ENCODE measurements at places on chromosomes 6 and 20. TPM values are rescaled to one million over a fixed set of nuclear protein-coding genes. Genes with fewer than 3 reads are reported as not detected.

DNA sequence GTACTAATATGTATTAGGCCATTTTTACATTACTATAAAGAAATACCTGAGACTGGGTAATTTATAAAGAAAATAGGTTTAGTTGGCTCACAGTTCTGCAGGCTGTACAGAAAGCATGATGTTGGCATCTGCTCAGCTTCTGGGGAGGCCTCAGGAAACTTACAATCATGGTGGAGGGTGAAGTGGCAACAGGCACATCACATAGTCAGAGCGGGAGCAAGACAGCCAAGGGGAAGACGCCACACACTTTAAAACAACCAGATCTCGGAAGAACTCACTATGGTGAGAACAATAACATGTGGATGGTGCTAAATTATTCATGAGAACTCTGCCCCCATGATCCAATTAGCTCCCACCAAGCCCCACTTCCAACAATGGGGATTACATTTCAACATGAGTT, 41.3 kb upstream of the CEP162 start:
- no peak overlapping the region for H3K4me3 ChIP-seq
- H3K27ac ChIP-seq = no peak overlapping the region
- H3K4me1 ChIP-seq = no peaks in the 10 kb centered on the region
- no peaks in the 10 kb centered on the region for H3K36me3 ChIP-seq
- no peak for DNase-seq
- no peaks in the 10 kb centered on the region for H3K27me3 ChIP-seq

Gene OPN5
- total RNA-seq = not detected

GRCh38 chr6:19181211-19181610, 656.0 kb upstream of the ID4 start:
- no peaks in the 10 kb centered on the region for H3K36me3 ChIP-seq
- no peaks in the 10 kb centered on the region for H3K4me1 ChIP-seq
- H3K4me3 ChIP-seq = no peak overlapping the region
- no peak overlapping the region for H3K27ac ChIP-seq
- no peak for DNase-seq

DNA sequence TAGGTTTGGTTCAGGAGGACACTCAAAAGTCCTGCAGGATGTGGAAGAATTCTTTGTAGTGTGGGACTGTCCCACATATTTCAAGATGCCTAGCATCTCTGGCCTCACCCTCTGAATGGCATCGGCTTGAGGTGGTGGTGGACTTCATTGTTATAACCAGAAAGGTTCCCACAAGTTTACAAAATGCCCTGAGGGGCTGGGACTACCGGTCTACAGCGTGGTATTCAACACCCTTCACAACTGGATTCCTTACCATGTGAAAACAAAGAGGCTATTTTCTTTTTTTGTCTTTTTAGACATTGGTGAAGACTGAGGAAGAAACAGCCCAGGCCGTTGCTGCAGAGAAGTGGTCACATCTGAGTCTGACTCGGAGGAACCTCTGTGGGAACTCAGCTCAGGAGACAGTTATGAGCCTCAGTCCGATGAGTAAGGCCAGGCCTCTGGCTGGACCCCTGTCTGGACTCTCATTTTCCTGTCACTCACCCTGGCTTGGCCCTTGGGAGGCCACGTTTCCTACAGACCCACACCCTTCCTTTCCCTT, 15.2 kb downstream of the PGBD1 start:
- H3K4me3 ChIP-seq = no peak overlapping the region
- H3K36me3 ChIP-seq = no peaks in the 10 kb centered on the region
- no peaks in the 10 kb centered on the region for H3K27me3 ChIP-seq

DNA sequence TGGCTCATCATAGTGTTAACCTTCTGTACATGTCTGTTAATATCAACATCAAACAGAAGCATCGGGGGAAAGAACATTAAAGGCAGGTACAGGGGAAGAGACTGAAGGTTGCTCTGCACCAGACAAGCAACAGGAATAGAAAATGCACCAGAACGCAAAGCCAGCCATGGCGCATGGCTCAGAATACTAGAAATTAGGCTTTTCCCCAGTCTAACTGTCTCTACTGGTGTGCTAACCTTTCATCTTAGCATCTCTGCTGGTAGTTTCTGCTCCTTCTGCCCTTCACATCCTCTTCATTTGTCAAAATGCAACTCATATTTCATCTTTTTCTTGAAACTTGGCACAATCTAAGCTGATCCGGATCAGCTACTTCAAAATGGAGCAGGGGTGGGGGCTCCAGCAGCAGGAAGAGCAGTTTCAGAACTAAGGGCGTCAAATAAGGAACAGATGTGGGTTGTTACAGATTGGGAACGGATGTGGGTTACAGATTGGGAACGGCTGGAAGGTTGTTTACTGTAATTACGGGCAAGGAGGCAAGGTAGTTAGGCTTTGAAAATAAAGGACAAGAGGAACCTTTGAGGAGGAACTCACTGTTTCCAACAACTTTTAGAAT, 13.1 kb upstream of the RNASET2 start:
- peak overlapping the region; percentile 8 for H3K4me3 ChIP-seq
- H3K4me1 ChIP-seq = peaks cover 19% of the 10 kb centered on the region
- no peak overlapping the region for H3K27ac ChIP-seq
- no peaks in the 10 kb centered on the region for H3K36me3 ChIP-seq
- DNase-seq = no peak

DNA sequence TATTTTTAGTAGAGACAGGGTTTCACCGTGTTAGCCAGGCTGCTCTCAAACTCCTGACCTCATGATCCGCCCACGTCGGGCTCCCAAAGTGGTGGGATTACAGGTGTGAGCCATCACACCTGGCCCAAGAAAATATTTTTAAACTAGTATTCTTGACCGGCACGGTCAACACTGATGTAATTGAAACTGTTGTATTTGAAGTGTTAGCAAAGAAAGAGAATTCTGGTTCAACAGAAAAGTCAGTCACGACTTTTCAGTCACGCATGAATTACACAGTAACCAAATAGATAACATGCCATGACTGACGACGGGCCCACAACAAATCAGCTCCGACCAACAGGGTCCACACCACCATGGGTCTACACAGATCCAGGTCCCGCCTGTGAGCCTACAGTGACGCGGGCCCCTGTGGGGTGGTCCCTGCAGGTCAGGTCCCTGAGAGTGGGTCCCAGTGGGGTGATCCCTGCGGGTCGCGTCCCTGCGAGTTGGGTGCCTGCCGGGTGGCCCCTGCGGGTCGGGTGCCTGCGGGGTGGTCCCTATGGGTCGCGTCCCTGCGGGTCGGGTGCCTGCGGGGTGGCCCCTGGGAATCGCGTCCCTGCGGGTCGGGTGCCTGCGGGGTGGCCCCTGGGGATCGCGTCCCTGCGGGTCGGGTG, 1.0 kb downstream of the GMEB2 start:
- DNase-seq = no peak
- H3K4me3 ChIP-seq = peak overlapping the region; percentile 71
- H3K4me1 ChIP-seq = peaks cover 24% of the 10 kb centered on the region
- H3K36me3 ChIP-seq = no peaks in the 10 kb centered on the region
- peak overlapping the region; percentile 81 for H3K27ac ChIP-seq

DNA sequence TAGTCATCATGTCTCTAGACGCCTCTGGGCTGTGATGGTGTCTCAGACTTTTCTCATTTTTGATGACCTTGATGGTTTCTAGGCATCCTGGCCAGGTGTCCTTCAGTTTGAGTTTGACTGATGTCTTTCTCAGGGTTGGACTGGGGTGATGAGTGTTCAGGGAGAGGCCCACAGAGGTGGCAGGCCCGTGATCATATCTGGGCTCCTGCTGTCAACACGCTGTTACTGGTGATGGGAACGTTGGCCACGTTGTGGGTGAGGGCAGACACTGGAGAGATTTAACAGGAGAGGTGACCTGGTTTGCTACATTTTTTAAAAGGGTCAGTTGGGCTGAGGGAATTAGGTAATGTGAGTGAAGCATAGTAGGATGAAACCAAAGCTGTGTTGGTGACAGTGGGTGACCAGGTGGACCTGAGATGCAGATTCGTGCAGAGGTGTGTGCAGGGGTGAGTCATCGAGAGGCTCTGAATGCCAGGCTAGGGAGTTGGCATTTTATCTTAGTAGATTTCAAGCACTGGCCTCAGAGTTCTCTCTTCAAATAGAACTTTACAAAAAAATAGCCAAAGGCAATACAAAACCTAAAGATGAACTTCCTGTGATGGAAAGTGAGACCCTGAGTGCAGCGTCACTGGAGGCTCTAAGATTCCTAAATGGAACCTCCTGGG, 174.1 kb downstream of the CDH26 start:
- no peak for DNase-seq
- no peak overlapping the region for H3K27ac ChIP-seq
- H3K27me3 ChIP-seq = no peaks in the 10 kb centered on the region
- H3K4me3 ChIP-seq = no peak overlapping the region

Gene IP6K3
- total RNA-seq = not detected

All from CD8-positive, alpha-beta memory T cell (primary cell).